Vagina (tissue), 2 donors: ENCODE measurements at places on chromosomes 1 and 21.

GRCh38 chr21:43658769-43659135, 536 bp downstream of the HSF2BP start:
- H3K36me3 ChIP-seq, result no peaks in the 10 kb centered on the region
- peaks cover 20% of the 10 kb centered on the region for H3K4me1 ChIP-seq
- no peak for DNase-seq
- peak overlapping the region; percentile 99 for H3K4me3 ChIP-seq

DNA sequence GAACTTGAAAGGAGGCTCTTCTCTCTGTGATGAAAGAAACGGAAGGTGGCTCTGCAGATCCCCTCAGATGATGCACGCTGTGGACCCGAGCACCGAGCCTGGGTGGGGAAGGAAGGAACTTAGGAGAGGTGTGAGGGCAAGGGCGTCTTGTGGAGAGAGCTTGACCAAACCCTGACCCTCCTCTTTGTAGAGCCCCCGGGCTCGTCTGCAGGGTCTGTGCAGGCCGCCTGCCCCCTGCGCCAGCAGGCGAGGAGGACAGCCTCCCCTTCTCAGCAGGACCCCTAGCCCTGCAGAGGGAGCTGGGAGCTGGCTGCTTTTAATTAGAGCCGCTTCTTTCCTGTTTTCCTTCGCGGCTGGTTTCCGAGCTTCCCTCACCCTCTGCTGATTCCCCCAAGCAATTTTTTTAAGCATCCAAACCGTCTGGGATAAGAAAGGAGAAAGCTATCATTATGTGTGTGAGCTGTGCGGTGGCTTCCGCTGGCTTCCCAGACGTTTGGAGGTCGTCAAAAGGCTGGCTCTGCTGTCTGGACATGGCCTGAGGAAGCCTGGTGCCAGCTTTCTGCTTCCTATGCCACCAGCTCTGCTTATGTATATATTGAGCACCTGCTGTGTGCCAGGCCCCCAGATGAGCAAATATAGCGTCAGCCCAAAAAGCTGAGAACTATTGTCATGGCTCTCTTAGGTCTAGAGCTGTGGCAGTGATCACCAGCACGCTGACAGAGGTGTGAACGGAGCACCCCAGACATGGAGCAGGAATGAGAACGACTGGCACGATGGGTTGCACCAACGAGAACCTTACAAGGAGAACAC, 160.2 kb upstream of the IRF2BP2 start:
- H3K27ac ChIP-seq, result no peak overlapping the region
- H3K4me3 ChIP-seq, result no peak overlapping the region
- no peak for DNase-seq
- H3K4me1 ChIP-seq, result peaks cover 9% of the 10 kb centered on the region
- H3K36me3 ChIP-seq, result no peaks in the 10 kb centered on the region

DNA sequence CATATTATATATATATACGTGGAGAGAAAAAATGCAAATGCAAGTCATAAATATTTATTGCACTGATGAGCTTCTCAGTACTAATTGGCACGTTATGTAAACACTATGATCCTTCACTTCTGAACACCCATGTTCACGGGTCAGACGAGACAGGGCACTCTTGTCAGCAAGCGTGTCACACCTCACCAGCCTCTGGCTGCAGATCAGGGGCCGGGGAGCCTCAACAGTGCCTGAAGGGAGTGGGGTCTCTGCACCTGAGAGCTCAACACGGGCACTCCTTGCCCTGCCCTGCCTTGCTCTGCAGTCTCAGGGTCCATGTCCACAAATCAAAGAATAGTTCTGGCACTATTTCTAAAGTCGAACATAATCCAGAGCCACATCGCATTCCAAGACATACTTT, 409 bp upstream of the HIVEP3 start:
- no peaks in the 10 kb centered on the region for H3K36me3 ChIP-seq
- no peaks in the 10 kb centered on the region for H3K27me3 ChIP-seq
- no peak overlapping the region for H3K4me3 ChIP-seq

DNA sequence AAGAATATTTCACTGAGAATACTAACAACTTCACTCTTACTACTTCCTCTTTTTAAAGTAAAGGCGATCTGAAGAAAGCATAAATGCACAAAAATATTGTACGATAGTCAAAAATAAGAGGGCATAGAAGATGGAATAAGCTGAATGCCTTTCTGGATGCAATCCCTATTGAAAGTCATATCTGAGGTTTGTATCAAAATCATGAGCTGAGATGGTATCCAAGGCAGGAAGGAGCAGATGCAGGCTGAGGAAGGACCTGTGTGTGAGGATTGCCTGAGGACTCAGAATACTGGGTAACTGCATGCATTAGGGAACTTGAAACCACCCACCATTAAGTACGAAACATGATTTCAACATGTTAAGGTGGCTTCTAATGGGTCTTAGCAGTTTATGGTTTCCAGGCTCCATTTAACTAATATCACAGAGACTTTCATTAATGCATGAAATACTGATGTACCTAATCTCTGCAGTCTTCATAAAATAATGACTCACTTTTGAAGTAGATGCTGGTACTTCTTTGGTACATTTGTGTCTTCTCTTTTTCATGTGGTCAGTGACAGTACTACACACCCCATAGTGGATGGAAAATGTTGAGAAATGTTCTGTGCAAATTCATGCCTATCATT, 29.6 kb upstream of the RGS1 start:
- H3K27ac ChIP-seq, result no peak overlapping the region
- H3K4me3 ChIP-seq, result no peak overlapping the region
- no peaks in the 10 kb centered on the region for H3K36me3 ChIP-seq
- H3K4me1 ChIP-seq, result no peaks in the 10 kb centered on the region
- DNase-seq, result no peak

DNA sequence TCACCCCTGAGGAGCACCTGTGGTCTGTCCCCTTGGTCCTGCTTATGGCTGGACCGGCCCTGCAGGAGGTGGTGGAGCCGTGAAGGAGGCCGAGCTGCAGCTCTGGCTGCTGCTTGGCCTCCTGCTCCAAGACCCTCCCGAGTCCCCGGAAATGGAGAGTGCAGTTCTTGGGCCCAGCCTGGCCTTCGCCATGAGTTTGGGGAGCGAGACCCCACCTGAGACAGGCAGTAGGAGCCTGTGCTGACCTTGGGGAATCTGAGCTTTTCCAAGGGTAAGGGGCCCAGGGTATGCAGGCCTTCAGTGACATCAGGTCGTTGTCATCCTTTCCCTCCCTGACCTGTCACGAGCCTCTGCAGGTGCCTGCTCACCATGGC, 14.1 kb downstream of the TMEM201 start:
- H3K4me3 ChIP-seq, result no peak overlapping the region
- DNase-seq, result no peak

GRCh38 chr1:88973520-88974137, 18.8 kb downstream of the KYAT3 start:
- DNase-seq, result no peak
- H3K27ac ChIP-seq, result no peak overlapping the region
- no peaks in the 10 kb centered on the region for H3K4me1 ChIP-seq
- no peaks in the 10 kb centered on the region for H3K27me3 ChIP-seq

DNA sequence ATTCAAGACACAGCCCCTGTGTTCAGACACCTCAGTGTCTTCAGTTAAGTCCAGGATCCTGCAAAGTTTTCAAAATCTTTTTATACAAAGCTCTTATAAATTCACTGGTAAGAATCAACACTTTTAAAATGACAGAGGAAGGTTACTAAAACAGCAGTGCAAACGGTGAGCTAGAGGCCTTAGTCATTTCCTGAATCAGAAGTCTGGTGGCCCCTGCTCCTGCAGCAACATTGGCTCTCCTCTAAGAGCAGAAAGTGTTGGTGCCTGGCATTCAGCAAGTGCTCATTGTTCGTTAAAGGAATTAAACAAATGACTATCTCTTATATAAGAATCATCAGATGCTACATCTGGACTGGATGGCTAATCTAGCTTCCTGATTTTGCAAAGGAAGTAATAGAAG, 282.9 kb downstream of the PTGER3 start:
- no peak overlapping the region for H3K27ac ChIP-seq
- no peak overlapping the region for H3K4me3 ChIP-seq
- no peaks in the 10 kb centered on the region for H3K4me1 ChIP-seq
- no peaks in the 10 kb centered on the region for H3K27me3 ChIP-seq

GRCh38 chr1:116203181-116203723, 92.1 kb downstream of the MAB21L3 start:
- no peak overlapping the region for H3K27ac ChIP-seq
- H3K4me3 ChIP-seq, result no peak overlapping the region
- H3K36me3 ChIP-seq, result no peaks in the 10 kb centered on the region
- no peaks in the 10 kb centered on the region for H3K4me1 ChIP-seq
- H3K27me3 ChIP-seq, result no peaks in the 10 kb centered on the region

DNA sequence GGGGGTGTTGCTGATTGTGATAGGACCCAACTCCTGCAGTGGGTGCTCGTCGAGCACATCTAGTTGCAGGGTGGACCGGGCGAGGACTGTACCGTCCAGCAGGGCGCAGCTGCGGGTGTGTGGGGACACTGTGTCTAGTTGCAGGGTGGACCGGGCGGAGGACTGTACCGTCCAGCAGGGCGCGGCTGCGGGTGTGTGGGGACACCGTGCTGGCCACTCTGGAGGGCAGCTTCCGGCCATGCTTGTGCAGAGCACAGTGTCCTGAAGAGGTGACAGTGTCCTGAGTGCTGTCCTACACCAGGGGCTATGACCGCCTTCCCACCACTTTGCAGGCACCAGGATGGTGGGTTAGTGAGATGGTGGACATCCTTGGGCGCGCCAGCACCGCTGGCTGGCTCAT, 4.6 kb upstream of the TRPM2 start:
- no peaks in the 10 kb centered on the region for H3K36me3 ChIP-seq
- H3K4me3 ChIP-seq, result no peak overlapping the region
- no peak for DNase-seq
- peaks cover 6% of the 10 kb centered on the region for H3K4me1 ChIP-seq
- H3K27me3 ChIP-seq, result no peaks in the 10 kb centered on the region

DNA sequence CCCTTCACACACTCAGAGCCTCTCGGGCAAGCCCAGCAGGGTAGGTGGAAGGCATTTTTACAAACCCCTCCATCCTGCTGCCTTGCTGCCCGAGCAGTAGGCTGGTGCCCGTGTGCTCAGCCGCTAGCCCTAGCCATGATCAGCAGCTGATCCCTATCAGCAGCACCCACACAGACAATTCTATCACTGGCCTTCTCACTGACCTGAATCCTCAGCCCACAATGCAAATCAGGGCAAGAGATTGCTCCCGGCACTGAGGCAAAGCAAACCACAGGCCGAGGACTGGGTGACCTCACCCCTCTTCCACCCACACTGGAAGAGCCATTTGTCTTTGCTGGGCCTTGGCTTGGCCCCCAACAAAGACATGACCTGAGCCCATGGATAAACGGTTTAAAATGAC, 895 bp upstream of the PDZK1 start:
- H3K27me3 ChIP-seq, result no peaks in the 10 kb centered on the region
- no peak overlapping the region for H3K27ac ChIP-seq
- H3K4me1 ChIP-seq, result no peaks in the 10 kb centered on the region

DNA sequence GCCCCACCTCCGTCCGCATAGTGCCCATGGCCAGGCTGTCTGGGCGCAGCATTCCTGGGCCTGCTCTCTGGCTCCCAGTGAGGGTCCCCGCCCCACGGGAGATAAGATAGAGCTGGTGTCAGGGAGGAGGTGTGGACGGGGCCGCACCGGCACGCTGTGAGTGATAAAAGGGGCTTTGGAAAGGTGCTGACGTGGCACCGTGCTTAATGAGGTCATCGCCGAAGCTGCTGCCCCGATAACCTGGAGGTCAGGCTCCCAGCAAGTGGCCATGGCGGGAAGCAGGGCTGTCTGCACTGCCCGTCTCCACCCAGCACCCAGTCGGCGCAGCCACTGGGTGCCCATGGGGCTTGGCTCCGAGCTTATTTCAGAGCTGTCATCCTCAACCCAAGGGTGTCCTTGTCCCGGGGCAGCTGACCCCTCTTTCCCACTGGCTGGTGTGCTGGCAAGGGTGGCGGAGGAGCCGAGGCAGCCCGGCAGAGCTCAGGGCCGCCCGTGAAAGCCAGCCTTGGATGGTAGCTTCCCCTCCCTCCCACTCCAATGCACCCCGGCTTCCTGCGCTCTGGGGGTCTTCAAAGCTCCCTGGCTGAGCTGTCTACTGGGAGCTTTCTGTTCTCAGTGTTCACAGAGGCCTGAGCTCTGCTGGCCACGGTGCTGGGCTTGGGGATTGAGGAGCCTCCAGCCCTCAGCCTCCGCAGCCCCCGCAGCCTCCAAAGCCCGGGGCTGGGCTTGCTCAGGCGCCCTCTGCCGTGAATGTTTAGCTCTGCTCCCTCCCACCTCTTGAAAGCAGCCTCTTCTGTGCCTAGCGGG, 105.1 kb upstream of the ARHGEF16 start:
- DNase-seq, result no peak
- no peaks in the 10 kb centered on the region for H3K27me3 ChIP-seq
- H3K4me1 ChIP-seq, result peaks cover 18% of the 10 kb centered on the region
- no peak overlapping the region for H3K4me3 ChIP-seq
- no peaks in the 10 kb centered on the region for H3K36me3 ChIP-seq
- H3K27ac ChIP-seq, result peak overlapping the region; percentile 67

- no peak overlapping the region for H3K4me3 ChIP-seq
- H3K4me1 ChIP-seq, result peaks cover 36% of the 10 kb centered on the region
- H3K36me3 ChIP-seq, result no peaks in the 10 kb centered on the region
- no peak for DNase-seq
- peak overlapping the region; percentile 93 for H3K27ac ChIP-seq
Observed at GRCh38 chr1:174023440-174023839, 1.3 kb upstream of the RC3H1 start.

DNA sequence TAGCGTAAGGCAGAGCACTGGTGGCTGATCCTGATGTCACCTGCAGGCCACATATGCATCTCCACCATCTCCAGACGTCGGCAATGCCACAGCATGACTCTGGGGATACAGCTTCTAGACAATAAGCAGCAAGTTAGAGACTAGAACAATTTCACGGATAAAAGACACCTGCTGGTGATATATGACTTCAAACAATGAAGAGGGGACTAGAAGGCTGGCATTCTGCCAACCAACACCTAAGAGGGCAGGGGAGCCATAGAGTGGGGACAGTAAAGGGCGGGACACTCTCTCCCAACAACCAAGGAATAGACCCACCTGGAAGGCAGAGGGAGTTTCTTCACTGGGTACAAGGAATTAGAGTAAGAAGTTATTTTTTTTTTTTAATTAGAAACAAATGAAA, 126.7 kb downstream of the SIM2 start:
- H3K27me3 ChIP-seq, result no peaks in the 10 kb centered on the region
- DNase-seq, result no peak
- H3K36me3 ChIP-seq, result no peaks in the 10 kb centered on the region
- H3K27ac ChIP-seq, result no peak overlapping the region

GRCh38 chr1:26824731-26825130, 1.8 kb upstream of the ZDHHC18 start:
- H3K36me3 ChIP-seq, result no peaks in the 10 kb centered on the region
- H3K27ac ChIP-seq, result no peak overlapping the region
- H3K27me3 ChIP-seq, result no peaks in the 10 kb centered on the region
- no peak overlapping the region for H3K4me3 ChIP-seq

GRCh38 chr1:83109692-83110091, 889.2 kb downstream of the TTLL7 start:
- DNase-seq, result no peak
- H3K4me3 ChIP-seq, result no peak overlapping the region
- no peaks in the 10 kb centered on the region for H3K36me3 ChIP-seq
- H3K27me3 ChIP-seq, result no peaks in the 10 kb centered on the region
- no peaks in the 10 kb centered on the region for H3K4me1 ChIP-seq
- H3K27ac ChIP-seq, result no peak overlapping the region
